PC-3 (cell line): ENCODE measurements at places on chromosomes 5 and 9. TPM values are rescaled to one million over a fixed set of nuclear protein-coding genes. Genes with fewer than 3 reads are reported as not detected.

DNA sequence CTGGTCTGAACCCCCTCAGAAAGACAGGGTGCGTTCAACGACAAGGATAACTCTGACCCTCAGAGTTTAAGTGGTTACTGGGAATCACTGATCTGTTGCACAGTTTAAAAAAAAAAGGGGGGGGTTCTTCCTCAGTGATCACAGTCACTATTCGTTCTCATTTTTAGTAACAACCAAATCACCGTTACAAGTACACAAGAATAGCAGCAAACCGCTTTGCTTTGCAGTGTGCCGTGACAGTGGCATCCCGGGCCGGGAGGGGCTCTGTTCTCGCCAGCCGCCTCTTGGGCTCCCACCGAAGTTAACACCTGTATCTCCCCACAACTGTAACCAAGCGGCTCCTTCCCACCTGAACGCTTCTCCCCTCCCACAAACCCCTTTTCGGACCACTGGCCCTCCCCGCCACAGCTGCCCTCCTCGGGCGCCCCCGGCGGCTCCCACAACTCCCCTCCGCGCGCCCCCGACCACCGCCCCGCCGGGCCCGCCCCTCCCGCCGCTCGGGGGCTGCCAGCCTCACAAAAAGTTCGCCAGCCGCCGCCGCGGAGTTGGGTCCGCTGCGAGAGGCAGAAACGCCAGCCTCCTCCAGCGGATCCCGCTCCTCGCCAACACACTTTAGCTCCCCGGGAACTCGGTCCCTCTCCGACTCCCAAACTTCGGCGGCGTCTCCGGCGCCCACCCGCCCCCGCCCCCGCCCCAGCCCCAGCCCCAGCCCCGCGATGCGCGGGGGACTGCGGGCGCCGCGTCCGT lies 1.2 kb downstream of the SSBP2 start:
- no peak for DNase-seq

DNA sequence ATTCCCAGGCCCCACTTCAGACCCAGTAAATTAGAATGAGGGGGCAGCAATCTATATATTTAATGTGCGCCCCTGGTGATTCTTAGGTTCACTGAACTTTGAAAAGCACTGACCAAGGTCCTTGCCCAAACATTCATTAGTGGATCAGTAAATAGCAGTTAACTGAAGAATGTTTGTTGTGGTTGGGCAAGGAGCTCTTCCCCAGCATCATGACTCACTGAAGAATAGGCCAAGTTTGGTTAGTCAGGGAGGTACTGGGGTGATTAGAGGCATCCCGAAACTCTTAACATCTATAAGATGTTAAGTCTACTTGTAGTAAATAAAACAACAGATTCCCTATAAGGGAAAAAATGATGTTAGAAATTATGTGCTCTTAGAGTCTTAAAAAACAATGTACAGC lies 833 bp upstream of the MROH2B start:
- peak; percentile 91 for DNase-seq

GRCh38 chr5:78058625-78059024 lies 235.9 kb downstream of the AP3B1 start:
- peak; percentile 2 for DNase-seq

DNA sequence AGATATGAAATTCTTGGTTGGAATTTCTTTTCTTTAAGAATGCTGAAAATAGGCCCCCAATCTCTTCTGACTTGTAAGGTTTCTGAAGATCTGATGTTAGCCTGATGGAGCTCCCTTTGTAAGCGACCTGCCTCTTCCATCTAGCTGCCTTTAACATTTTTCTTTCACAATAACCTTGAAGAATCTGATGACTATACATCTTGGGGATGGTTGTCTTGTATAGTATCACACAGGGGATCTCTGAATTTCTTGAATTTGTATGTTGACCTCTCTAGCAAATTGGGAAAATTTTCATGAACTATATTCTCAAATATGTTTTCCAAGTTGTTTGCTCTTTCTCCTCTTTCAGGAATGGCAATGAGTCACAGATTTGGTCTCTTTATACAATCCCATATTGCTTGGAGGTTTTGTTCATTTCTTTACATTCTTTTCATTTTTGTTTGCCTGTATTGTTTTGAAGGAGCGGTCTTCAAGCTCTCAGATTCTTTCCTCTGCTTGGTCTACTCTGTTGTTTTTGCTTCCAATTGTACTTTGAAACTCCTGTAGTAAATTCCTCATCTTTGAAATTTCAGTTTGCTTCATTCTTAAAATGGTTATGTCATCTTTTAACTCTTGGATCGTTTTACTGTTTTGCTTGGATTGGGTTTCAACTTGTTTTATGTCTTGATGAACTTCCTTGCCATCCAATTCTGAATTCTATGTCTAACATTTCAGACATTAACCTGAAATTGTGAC lies 245.2 kb upstream of the TARS1 start:
- peak; percentile 70 for DNase-seq

- DNase-seq = no peak
These were observed 6.1 kb upstream of the NRARP start for GRCh38 chr9:137308057-137308619.

DNA sequence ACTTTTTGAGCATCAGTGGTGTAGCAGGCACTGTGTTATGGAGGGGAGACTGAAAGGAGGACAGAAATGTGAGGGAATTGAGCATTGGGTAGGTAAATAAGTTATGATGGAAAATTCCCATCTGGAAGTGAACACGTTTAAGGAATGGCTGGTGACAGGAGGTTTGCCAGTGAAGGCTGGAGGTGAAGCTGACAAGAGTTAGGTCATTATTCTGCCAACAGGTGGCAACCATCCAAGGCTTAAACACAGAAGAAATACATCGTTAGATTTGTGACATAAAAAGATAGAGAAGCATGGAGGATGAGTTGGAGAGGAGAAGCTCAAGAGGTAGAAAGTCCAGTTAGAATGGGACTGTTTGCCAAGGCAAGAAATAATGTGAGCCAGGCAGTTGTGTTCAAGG lies 455.3 kb upstream of the SGCD start:
- DNase-seq = no peak

GRCh38 chr5:115116001-115116400 lies 53.7 kb downstream of the TRIM36 start:
- DNase-seq = no peak

DNA sequence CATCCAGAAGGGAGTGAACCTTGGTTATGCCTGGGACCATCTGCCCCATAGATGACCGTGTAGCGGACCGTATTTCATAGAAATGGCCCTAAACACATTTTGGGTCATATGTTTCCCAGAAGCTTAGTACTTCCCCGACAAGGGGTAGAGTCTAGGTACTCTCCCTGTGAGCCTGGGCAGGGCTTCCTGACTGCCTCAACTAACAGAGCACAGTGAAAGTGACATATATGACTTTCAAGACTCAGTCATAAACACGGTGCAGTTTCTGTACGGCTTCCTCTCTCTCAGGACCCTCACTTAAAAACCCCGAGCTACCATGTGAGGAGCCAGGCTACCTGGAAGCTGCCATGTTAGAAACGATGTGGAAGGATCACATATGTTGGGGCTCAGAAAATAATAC lies 20.9 kb downstream of the C9orf57 start:
- DNase-seq = no peak

DNA sequence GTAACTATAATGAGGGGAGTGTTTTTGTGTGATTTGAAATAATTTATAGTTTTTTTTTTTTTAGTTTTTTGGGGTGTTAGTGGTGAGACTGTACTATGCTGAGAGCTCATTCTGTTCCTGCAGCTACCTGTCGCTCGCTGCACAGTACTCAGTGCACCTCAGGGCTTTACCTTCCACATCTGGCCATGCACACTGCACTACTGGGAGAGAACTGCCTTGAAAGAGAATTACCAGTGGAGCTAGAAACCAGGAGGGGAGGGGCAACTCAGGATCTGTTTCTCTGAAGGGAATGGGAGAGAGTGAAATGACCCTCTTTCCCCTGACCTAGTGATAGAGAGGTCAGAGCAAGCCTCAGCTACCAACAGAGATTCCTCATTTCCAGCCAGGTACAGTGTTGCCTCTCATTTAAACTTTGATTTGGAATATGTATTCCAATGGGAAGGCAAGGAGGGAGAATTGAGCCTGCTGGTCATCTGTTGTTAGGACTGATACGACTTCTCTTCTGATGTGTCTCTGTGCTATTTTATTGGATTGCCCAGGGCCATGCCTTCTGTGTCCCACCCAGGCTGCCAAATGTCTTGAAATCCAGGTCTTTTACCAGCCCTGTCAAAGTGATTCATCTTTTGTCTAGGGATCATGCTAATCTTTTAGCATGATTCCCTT lies 8.9 kb downstream of the ATG10 start:
- DNase-seq = no peak

DNA sequence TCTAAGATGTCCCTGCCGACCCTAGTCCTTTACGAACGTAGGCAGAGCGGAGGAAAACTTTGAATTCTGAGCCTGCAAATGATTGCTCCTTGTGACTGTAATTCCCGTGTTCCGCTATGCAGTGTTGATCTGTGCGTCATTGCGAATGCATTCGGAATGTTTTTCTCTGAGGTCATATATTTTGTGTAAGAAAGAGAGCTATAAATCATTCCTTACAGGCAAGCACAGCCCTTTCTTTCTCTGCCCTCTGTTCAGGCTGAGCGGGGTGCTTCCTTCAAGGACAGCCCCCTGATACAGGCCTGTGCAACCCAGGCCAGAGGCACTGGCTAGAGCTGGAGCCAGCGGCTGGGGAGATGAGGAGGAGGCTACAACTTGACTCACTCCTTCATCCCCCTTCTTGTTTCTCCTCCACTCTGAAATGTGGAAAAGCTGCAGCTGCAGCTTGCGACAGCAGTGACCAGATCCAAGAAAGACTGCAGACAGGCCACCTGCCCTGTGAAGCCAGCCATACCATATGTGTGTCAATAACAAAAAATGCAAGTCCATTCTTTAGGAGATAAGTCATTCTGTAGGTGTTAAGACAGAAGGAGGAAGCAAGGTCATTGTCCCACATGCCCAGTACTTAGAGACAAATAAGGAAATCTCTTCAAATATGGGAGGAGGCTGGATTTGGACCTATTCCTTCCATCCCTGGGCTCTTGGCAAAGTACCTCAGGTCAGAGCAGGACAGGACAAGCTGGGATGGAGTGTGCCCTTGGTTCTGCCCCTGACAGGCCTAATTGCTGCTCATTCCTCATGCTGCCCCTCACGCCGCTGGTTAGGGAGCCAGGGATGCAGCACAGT lies 345.7 kb upstream of the WWC1 start:
- DNase-seq = no peak

- no peak for DNase-seq
These were observed 195.5 kb downstream of the TMEM167A start for GRCh38 chr5:82881571-82882174.

DNA sequence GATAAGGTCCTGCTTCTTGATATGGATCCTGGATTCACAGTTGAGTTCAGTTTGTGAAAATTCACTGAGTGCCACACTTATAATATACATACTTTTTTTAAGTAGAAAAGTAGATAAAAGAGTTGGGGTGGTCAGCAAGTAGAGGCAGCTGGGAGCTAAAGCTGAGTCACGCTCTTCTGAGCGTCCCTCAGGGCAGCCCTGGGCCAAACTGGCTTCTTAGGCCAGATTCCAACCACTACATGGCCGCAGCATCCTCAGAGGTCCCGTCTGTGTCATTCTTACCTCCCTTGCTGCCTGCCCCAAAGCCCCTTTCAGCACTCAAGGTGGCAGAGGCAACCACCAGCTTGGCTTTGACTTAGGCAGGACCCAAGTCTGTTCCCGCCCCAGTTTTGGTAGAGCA lies 123.3 kb upstream of the TBC1D2 start:
- no peak for DNase-seq

- no peak for DNase-seq
These were observed 204.1 kb downstream of the CD180 start for GRCh38 chr5:66992547-66992946.

GRCh38 chr5:96706433-96707111 lies 44.4 kb downstream of the CAST start:
- no peak for DNase-seq

DNA sequence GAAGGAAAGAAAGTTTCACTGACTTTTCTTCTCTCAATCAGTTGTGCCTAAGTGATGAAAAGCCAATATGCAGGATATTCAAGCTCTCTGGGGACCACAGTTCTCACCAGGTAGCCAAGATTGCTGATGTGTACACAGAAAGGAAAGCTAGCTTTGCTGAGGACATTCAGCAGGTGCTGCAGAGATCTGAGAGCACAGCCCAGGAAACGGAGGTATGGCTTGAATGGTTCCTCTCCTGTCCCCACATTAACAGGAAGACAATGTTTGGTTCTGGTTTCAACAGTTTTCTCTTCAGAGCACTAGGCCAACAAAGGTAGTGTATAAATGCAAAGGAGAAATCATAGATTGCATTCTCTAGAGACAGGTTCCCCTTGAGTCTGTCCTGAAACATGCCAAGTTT lies 69.6 kb downstream of the PTPDC1 start:
- DNase-seq = no peak

GRCh38 chr5:65009207-65009606 lies 240.5 kb downstream of the CWC27 start:
- DNase-seq = no peak

DNA sequence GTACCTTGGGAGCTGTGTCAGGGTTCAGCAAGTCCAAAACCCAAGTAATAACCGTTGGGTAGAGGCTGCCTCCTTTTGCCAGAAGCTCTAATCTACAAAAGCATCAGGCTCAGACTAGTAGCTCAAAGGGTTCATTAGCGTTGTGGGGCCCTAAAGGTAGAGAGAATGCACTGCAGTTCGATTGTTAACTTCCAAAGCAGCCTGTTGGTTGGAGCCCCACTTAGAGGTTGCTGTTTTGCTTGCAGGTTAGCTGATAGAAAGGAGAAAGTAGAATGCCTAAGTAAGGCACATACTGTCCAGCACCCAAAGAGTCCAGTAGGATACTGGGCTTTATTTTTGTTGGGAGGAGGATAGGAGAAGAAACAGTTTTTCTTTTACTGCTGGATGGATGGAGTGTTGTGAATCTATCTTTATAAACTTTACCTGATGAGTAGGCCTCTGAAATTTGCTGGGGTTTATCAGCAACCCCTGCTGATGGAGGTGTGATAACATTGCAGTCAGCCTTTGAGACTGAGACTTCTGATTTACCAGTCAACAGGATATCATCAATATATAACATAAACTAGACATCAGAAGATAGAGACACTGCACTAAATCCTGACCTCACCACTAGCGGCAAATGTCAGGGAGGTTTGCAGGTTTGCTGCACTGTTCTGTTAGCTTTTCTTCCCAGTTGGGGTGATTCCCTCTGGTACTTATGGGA lies 34.8 kb downstream of the ZNF131 start:
- no peak for DNase-seq

DNA sequence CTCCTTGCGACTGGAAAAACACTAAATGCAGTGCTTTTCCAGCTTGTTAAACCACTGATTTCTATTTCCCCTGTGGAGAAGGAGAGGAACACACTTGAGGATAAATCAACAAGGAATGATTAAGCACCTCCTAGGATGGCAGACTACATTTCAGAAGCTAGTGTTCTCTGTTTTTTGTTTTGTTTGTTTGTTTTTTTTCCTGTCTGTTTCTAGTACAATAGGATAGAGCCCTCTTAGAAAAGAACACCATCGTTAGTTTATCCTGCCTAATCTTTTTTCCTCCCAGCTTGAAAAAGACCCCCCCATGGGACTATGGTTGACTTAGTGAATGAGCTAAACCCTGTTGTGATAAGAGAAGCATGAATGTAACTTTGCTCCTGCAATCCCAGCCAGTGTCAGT lies 3.9 kb upstream of the TAL2 start:
- no peak for DNase-seq

- DNase-seq = no peak
These were observed 15.2 kb downstream of the CDC25C start for GRCh38 chr5:138316355-138316754.

Gene SPAG8
- total RNA-seq = not detected in 2 replicates

Gene TMEM215
- total RNA-seq = not detected in 2 replicates

Gene SLC4A9
- 0.29 TPM in 1 of 2 replicates, not detected in the other for total RNA-seq

Gene FOXD4
- total RNA-seq = 0.80 and 0.98 TPM in 2 replicates

Gene PPIC
- 8.8 and 14.6 TPM in 2 replicates for total RNA-seq

Gene MEIKIN
- total RNA-seq = not detected in 2 replicates

Gene EGFLAM
- total RNA-seq = not detected in 2 replicates

Gene MYOT
- not detected in 2 replicates for total RNA-seq

Gene AFAP1L1
- 19.6 and 22.3 TPM in 2 replicates for total RNA-seq
